ENCODE measurements at places on chromosomes 1 and 21. TPM values are rescaled to one million over a fixed set of nuclear protein-coding genes. Genes with fewer than 3 reads are reported as not detected.

The NBL1 gene
- 74.6 TPM for total RNA-seq

The GNAT2 gene
- not detected for total RNA-seq

The CLIC4 gene
- 154 TPM for total RNA-seq

The PPFIA4 gene
- total RNA-seq: 6.3 TPM

The MSH4 gene
- 0.74 TPM for total RNA-seq
